BJ (cell line): ENCODE measurements at places on chromosomes 12 and 14. TPM values are rescaled to one million over a fixed set of nuclear protein-coding genes. Genes with fewer than 3 reads are reported as not detected.

- DNase-seq: no peak
These were observed 4.0 kb upstream of the AACS start for GRCh38 chr12:125061229-125061628.

GRCh38 chr12:122917507-122918121 lies 21.7 kb upstream of the VPS37B start:
- peak; percentile 35 for DNase-seq

DNA sequence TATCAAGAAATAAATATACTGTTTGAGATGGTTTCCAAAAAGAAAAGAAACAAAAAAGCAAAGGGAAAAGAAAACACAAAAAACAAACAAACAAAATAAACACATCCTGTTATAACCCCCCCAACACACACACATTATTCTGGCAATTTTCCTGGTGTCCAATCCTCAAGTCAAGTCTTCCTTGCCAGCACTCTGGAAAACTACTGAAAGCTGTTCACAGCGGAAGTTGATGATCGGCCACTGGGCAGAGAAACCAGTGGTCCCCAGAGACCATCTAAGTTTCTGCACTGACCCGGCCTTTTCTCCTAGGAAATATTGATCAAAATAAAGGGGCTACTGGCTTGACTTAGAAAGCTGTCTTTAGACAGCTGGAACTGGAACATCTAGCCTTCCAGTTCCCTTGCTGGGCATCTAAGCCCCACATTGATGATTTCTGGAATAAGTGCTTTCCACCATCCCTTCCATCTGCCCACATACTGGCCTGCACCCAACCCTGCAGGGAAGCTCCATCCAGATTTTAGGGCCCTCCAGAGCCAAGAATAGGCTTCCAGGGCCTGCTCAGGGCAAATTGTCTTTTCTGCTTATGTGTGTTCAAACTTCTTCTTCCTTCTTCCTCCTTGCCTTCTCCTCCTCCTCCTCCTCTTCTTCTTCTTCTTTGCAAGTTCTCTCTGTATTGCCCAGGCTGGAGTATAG lies 11.6 kb upstream of the PPP1CC start:
- DNase-seq: no peak

DNA sequence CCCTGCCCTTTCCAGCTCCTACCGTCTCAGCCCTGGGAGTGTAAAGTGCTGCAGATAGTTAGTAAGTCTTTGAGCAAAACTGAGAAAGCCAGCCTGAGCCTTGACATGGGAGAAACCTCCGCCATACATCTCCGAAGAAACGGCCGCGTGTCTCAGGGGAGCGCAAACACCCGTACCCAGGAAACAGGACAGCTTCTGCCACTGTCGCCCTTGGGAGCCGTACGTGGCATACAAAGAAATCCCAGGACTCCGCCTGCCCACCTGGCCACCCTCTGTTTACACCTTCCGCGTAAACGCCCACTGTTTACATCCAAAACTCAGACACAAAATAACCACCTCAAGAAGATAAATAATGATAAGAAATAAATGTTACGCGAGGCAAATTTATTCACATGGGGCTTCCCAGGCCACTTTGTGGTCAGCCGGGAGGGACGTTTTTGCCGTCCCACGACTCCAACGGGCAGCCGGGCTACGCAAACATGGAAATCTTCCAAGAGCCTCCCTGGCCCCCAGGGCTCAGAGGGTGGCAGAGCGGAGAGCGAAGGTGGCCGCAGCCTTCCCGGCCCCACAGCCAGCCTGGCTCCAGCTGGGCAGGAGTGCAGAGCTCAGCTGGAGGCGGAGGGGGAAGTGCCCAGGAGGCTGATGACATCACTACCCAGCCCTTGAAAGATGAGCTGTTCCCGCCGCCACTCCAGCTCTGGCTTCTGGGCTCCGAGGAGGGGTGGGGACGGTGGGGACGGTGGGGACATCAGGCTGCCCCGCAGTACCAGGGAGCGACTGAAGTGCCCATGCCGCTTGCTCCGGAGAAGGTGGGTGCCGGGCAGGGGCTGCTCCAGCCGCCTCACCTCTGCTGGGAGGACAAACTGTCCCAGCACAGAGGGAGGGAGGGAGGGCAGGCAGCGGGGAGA lies at the start of gene BDKRB2:
TSS of gene BDKRB2 (plus strand) at position 689 of the 908 bp plus-strand sequence. CDS start 32,269 bp downstream, outside the sequence.
- DNase-seq: no peak

GRCh38 chr14:77098529-77099353 lies 683 bp downstream of the CIPC start:
- DNase-seq: no peak

The NXPH4 gene
- polyA plus RNA-seq: 1.4 and 2.8 TPM in 2 replicates

DNA sequence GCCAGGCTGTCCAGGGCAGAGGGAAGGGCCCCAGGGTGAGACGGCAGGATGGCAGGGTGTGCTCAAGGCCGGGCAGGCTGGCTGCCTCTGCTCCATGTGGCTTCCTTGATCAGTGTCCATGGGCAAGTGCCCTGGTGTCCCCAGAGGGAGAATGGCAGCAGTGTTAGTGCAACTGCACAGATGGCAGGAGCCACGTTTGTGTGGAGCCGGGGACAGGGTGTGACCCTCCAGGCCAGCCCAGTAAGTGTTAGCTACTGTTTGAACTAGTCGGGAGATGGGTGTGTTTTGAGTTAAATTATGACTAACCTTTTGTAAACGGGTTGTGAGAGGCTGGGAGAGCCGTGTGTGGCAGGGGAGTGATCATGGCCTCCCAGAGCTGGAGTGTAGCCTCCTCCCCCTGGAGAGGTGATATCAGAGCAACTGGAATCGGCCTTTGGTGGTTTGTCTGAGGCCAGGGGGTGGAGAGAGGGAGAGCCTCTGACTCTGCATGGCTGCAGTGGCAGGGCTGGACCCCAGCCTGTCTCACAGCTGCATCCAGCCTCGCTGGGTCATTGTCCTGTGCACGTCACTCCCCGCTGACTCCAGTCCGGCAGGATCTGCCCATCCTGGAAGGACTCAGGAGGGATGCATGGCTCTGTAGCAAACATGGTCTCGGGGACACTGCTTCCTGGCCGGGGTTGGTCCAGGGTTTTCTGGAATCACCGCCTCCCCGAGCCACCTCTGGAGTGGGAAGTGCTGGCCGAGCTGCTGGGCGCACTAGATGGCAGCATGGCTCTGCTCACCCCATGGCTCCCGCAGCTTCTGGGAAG lies 27.8 kb downstream of the AACS start:
- no peak for DNase-seq

The PARP2 gene
- 8.2 and 13.6 TPM in 2 replicates for polyA plus RNA-seq

The CLEC12A gene
- not detected in 2 replicates for polyA plus RNA-seq

DNA sequence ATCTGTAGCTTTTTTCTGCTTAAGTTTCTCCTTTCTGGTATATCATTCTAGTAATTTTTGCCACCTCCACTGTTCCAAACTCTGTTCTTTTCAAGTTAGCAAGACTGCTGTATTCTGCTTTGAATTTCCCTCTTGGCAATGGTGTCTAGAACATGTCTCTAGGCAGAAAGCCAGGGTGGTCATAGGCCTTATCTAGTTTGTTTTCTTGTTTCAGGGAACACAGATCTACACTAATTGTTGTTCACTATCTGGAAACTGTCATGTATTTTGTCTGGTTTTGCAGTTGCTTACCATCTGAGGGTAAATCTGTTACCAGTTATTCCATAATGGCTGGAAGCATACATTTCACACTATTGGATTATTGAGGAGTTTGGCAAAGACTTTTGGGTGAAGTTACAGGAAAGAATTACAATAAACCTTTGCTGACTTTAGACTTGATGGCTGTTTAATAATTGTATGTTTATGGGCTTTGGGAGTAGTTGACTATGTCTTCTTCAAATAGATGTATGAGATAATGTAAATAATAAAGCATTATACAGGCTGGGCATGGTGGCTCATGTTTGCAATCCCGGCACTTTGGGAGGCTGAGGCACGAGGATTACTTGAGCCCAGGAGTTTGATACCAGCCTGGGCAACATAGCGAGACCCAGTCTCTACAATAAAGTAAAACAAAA lies 41.4 kb downstream of the FUT8 start:
- no peak for DNase-seq

- DNase-seq: no peak
These were observed 2.5 kb upstream of the SELPLG start for GRCh38 chr12:108635997-108636808.

DNA sequence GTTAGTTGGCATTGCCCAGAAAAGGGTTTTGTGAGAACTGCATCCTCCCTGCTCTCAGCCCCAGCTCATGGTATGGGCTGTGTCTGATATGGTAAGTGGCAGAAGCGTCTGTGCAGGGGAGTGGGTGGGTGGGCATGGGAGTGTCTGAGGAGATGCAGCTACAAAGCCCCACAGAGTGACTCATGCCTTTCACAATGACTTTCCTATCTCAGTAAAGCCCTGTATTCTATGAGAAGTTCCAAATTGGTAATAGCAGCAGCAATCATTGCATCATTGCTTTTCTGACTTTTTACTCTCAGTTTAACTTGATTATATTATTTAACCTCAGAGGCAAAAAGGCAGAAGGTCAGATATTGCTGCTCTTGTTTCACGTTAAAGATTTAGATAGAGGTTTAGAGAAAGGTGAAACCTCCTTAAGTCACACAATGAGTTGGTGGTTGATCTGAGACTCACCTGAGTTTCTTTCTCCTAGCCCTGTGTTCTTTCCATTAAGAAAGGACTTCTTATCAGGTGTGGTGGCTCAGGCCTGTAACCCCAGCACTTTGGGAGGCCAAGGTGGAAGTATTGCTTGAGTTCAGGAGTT lies 171.7 kb downstream of the SLC5A8 start:
- no peak for DNase-seq

The PTMS gene
- 234 and 241 TPM in 2 replicates for polyA plus RNA-seq

- no peak for DNase-seq
These were observed 35.0 kb upstream of the BCL7A start for GRCh38 chr12:121986489-121987245.

GRCh38 chr12:117403586-117404139 lies 42.2 kb upstream of the NOS1 start:
- DNase-seq: no peak

The CCNT1 gene
- polyA plus RNA-seq: 16.9 and 29.4 TPM in 2 replicates

The LAG3 gene
- polyA plus RNA-seq: 0.28 and 0.50 TPM in 2 replicates

The PHETA1 gene
- 2.6 and 5.3 TPM in 2 replicates for polyA plus RNA-seq

DNA sequence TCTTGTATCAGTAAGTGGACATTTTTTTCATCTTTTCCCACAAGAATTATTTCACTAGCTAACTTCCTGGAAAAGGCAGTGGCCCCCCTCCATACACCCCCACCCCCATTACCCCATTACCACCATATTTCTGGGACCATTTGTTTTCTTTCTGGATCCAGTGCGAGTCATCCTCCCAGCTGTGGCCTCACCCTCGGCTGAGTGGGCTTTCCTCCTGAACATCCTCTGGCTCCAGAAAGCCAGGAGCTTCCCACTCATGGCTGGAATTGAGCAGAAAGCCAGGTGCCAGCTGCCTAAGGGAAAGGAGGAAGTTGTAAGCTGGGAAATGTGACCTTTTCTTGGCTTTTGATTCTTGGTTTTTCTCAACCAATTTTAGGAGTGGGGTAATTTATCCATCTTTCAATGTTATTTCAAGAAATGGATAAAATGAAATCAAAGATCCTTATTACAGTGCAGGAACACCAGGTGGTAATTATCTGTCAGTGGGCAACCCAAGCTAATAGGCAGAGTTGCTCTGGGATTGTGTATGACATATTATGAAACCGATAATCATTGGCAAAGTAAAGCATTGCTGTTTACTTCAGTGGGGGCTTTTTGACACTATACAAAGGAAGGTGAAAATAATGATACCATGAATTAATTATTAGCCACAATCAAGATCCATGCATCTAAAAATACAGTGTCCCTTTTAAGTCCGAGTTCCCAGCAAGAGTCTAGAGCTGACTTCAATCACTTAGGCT lies 124.6 kb downstream of the KICS2 start:
- DNase-seq: no peak

The KRT75 gene
- not detected in 2 replicates for polyA plus RNA-seq

- no peak for DNase-seq
These were observed 64.3 kb downstream of the PDE6H start for GRCh38 chr12:15037091-15037687.

The FAM90A1 gene
- polyA plus RNA-seq: 0.20 and 0.22 TPM in 2 replicates

- DNase-seq: no peak
These were observed 44.2 kb downstream of the IRF2BPL start for GRCh38 chr14:76984297-76984696.

DNA sequence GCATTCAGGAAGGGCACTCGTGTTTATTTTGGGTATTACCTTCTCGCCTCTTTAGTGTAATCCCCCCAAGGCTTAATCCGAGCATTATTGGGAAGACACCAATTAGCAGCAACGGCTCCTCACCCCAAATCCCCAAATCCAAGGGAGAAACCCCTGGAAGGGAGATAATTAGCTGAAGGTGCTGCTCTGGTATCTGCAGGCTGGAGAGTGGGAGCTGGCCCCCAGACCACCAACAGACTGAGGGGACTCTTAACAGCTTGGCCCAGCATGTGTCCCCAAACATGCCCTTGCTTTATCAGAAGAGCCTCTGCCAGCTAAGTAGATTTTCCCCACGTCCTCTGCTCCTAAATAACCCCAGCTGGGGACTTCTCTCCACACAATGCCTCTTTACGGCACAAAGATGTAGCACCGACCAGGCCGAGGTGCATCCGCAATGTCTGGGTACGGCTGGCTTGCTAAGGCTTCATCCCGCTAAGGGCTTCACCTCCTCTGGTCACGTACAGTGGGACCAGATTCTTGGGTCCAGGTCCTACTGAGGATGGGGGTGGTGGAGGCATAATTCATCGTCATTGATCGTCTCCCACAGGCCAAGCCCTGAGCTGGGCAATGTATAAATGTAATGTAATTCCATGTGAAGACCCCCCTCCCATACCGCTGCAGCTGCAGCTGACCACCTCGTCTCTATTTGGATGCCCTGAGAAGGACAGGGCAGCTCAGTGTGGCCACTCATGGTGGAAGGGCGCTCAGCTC lies 123.7 kb upstream of the GSC start:
- DNase-seq: no peak

DNA sequence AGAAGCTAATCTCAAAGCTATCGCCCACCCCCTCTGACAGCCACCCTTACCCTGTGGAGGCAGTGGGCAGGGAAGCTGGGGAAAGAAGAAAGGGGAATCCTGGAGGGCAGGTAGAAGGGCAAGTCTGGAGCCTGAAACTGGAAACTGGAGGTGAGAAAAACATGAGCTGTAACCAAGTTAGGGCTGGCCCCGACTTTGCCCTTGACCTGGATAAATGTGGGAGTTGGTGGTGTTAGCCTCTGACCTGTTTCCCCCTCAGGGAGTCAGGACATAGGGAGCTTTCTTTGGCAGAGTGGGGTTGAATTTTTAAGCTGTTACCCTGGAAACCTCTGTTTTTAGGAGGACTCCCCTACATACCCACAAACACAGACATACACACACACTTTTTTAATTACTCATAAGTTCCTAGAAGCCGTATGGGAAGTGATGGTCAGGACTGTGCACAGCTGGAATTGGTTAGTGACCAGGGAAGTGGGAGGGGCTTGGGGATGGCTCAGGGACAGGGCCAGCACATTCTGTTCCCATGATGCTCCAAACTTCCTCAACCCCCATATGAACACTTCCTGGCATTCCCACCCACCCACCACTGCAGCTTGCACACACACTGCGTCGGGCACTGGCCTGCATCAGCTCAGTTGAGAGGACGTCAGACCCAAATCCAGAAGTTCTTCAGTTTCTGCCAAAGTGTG lies 5.0 kb upstream of the MMP19 start:
- peak; percentile 99 for DNase-seq

DNA sequence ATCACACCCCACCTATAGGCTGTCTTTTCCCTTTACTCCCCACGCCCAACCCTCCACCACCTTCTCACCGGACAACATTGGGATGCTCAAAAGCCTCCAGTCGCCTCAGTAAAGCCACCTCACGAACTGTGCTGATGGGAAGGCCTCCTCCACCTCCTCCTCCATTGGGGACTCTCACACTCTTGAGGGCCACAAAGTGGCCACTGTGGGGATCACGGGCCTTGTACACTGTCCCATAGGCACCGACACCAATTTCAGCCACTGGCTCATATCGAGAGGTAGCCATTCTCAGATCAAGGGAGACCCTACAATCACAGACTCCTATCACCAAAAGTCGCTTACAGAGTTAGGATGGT lies 700 bp downstream of the CDK4 start:
- no peak for DNase-seq
